M059J (cell line): ENCODE measurements at places on chromosomes 2 and 18.

DNA sequence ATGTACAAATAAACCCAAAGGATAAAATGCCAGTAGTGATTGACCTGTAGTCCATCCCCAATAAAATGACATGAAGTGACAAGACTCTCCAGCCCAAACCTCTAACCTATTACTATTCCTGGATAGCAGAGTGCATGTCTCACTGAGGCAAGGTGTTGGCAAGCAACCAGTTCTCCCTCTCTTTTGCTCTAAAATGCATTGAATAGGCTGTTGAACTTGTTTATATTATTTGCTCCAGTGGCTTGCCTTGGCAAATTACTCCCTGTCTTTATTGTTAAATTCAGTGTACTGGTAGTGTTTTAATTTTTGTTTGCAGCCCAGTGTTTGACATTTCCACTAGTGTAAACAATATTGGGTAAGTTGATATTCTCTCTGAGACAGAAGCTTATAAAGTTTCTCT is 70.5 kb downstream of the CSRNP3 start:
- DNase-seq: peak; percentile 2

GRCh38 chr18:57539702-57540101 is 46.8 kb downstream of the FECH start:
- DNase-seq: no peak

GRCh38 chr2:105328281-105329196 is 996 bp downstream of the TGFBRAP1 start:
- peak; percentile 26 for DNase-seq

GRCh38 chr2:88606371-88607030 is 20.8 kb downstream of the EIF2AK3 start:
- no peak for DNase-seq

DNA sequence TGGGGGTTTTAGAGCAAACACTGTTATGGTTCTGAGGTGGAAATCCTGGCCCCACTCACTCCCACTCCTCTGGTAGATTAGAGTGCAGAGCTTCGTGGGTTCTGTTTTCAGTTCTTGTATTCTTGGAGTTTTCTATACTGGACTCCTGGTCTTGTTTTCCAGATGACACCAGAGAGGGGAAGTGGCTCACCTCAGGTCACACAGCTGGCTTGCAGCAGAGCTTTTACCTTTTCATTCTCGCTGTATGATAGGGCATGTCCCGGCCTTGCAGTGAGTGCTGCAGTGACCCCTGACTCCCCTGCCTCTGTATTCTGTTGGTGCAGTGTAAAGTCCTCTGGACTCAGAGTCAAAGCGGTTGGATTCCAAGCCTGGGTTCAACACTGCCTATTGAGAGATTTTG is 148.9 kb upstream of the MEX3C start:
- no peak for DNase-seq
